GM19239 (cell line): ENCODE measurements at places on chromosomes 12 and 14.
A peak's percentile ranks its signal among the peaks of the same experiment; 100 is the strongest.

GRCh38 chr12:57632073-57632957 is 686 bp downstream of the B4GALNT1 start:
- DNase-seq, result no peak

DNA sequence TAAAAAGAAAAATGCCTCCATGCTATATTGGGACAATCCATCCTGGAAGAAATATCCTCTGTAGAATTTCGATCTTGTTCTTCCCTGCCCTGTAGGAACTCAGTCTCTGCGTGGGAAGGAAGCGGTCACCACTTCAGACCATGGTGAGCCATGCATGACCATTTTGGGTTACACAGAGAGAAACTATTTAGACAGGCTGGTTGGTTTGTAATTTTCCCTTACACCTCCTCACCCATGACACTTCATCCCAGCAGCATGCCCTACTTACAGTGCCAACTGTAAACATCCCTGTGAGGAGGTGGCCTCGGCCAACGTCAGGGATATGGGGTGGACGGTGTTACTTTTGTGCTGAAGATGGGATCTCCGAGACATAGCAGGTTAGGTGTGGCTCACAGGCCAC is 121.4 kb downstream of the SMOC1 start:
- DNase-seq, result no peak

GRCh38 chr12:23169012-23169695 is 544.2 kb downstream of the ETNK1 start:
- no peak for DNase-seq

- peak; percentile 41 for DNase-seq
Observed at GRCh38 chr14:105315211-105315721, 718 bp downstream of the PACS2 start.

DNA sequence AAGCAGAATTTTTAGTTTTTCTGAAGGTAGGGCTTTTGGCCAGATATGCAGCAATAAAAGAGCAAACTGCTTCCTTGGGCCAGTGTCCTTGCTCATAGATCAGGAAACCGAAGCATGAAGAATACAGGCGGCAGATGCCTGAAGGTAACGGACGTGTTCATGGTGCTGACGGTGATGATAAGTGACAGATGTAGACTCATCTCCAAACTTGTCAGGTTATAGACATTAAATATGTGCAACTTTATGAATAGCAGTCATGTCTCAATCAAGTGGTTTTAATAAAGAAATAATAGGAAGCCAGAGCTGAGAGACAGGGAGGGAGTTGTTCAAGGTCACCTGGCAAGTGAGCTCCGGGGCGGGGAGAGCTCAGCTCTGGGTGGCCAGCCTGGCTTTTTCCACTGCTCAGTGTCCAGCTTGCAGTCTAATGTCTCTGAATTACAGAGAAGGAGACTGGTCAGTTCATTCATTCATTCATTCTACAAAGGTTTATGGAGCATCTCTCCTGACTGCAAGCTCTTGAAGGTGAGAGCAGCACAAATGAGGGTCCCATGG is 1.0 kb downstream of the SERPINA5 start:
- DNase-seq, result no peak

- no peak for DNase-seq
Observed at GRCh38 chr12:94099632-94100031, 48.7 kb upstream of the PLXNC1 start.

DNA sequence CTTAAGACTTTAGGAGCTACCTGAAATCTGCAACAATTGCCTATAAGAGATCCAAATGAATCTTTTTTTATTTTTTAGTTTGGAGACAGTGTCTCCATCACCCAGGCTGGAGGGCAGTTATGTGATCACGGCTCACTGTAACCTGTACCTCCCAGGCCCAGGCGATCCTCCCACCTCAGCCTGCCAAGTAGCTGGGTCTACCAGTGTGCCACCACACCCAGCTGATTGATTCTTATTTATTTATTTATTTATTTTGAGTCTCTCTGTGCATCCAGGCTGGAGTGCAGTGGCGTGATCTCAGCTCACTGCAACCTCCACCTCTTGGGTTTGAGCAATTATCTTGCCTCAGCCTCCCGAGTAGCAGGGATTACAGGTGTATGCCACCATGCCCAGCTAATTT is 26.1 kb downstream of the STK38L start:
- no peak for DNase-seq

DNA sequence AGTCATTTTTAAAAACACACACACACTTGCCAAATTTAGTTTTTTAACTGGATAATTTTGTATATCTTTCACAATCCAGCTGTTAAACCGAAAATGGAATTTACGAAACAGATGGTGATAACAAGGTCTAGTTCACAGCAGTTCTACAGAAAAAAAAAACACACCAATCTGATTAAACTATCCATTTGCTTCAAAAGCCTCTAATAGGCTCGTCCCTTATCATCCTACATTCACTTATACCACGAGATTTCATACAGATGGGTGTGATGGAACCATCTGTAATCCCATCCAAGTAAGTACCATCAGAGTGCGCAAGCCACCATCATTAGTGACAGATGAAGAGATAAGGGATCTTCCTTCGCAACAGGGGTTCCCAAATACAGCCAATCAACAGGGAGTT is 20.1 kb downstream of the GCH1 start:
- no peak for DNase-seq

DNA sequence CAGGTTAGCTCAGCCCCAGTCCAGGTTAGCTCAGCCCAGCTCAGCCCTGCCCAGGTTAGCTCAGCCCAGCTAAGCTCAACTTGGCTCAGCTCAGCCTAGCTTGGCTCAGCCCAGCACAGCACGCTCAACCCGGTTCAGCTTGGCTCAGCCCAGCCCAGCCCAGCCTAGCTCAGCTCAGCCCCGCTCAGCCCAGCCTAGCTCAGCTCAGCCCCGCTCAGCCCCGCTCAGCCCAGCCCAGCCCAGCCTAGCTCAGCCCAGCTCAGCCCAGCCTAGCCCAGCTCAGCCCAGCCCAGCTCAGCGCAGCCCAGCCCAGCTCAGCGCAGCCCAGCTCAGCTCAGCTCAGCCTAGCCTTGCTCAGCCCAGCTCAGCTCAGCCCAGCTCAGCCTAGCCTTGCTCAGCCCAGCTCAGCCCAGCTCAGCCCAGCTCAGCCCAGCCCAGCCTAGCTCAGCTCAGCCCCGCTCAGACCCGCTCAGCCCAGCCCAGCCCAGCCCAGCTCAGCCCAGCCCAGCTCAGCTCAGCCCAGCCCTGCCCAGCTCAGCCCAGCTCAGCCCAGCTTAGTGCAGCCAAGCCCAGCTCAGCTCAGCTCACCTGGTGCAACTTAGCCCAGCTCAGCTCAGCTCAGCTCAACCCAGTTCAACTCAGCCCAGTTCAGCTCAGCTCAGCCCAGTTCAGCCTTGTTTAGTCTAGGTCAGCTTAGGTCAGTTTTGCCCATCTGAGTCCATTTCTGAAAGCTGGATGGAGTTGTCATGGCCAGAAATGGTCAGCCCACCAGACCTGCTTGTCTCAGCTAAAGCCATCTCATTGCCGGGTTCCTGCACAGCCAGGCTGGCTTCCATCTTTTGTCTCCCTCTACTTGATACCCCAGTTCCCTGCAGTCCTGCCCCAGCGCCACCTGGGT is 333.6 kb downstream of the TMEM121 start:
- DNase-seq, result no peak

GRCh38 chr14:61603736-61604135 is 91.6 kb upstream of the HIF1A start:
- no peak for DNase-seq

GRCh38 chr14:67582061-67582460 is 18.0 kb downstream of the PIGH start:
- no peak for DNase-seq

DNA sequence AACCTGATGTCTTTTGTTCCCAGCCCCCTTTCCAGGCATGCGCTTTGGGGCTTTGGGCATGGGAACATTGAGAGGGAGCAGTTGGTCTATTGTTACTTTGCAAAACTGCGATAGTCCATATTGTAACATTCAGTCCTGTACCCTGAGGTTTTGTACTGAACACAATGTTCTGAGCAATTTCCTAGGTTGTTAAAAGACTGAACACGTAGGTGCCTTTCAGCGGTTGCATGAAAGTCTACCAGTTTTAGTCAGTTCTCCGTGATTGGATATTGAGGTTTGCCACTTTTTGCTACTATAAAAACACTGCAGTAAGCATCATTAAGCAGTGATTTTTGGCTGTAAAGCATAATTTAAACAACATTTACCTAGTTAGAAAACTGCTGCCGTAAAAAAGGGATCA is 20.1 kb downstream of the NGB start:
- no peak for DNase-seq

DNA sequence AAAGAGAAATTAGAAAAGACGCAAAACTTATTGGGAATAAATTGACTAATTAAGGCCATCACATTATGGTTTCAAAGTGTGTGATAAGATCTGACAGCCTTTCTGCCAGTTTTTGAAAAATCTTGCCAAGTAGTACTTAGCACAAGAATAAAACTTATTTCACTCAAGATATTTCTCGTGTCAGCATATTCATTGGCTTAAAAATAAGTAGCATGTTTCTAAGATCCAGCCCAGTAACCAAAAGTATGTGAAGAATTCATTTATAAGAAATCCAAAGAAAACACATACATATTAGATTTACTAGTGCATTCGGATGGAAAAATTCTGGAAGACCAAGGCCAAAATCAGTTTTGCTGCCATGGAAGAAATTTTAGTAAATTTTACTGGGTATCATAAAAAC is 1135.0 kb downstream of the GALC start:
- DNase-seq, result no peak

DNA sequence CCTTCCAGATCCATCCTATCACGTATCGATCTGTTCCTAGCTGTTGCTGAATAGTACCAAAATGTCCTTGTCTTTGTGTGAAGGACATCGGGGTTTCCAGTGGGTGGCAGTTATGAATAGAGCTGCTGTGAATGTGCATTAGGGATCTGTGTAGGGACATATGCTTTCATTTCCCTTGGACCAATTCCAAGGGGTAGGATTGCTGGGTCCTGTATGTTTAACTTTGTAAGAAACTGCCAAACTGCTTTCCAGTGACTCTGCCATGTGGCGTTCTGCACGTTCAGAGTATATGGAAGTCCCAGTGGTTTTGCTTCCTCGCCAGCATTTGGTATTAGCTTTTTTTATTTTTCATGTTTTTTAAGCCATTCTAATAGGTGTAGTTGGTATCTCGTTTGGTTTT is 28.6 kb downstream of the PACS2 start:
- DNase-seq, result no peak

DNA sequence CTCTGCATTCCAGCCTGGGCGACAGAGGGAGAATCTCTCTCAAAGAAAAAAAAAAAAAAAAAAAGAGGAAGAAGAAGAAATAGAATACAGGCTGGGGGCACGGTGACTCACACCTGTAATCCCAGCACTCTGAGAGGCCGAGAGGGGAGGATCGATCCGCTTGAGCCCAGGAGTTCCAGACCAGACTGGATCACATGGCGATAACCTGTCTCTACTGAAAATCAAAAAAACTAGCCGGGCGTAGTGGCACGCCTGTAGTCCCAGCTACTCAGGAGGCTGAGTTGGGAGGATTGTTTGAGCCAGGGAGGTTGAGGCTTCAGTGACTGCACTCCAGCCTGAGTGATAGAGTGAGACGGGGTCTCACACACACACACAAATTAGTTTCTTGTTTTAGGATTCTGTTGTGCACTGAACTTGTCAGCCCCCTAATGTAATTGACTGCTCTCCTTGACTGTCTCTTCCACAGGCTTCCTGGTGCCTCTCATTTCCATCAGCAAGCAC is 963 bp upstream of the TINF2 start:
- DNase-seq, result no peak

GRCh38 chr12:57795354-57795753 is 12.8 kb downstream of the TSFM start:
- DNase-seq, result no peak

GRCh38 chr12:19886065-19886464 is 446.8 kb downstream of the AEBP2 start:
- DNase-seq, result no peak

- DNase-seq, result no peak
Observed at GRCh38 chr12:45732250-45732649, 2.7 kb downstream of the ARID2 start.

DNA sequence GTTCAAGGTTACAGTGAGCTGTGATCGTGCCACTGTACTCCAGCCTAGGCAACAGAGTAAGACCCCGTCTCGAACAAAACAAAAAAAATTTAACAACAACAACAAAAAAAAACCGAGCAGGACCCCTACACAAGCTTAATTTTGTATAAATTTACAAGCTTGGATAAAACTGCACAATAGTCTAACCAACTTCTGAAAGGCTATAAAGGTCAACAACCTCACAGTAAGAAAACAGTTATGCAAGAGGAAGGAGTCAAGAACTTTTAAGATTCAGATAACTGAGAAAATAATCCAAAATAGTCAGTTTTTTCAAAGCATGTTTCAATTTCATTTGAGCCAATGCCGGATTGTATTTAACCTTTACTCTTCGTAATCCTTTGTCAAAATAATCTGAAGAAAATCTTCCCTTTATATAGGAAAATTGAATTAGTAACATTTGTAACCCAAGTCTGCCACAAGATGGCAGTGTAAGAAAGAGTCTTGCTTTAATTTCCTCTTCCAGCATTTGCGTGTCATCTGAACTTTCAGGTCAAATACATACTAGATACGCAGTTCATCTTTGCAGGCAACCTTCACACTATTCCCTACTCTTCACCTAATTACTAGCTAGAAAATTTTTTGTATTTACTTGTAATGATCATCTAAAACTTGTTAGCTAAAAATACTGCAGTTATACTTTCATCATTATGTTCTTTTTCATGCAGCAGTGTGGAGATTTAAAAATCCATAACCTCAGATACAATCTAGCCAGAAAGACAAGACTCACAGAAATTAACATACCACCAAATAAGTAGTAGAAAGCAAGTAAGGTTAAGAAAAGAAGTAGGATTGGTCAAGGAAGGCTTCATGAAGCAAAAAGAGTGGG is 5.8 kb downstream of the CCNB1IP1 start:
- peak; percentile 30 for DNase-seq

- no peak for DNase-seq
Observed at GRCh38 chr14:75125617-75126016, 1.2 kb downstream of the NEK9 start.

GRCh38 chr14:73457041-73457923 is 1.1 kb downstream of the NUMB start:
- DNase-seq, result no peak

DNA sequence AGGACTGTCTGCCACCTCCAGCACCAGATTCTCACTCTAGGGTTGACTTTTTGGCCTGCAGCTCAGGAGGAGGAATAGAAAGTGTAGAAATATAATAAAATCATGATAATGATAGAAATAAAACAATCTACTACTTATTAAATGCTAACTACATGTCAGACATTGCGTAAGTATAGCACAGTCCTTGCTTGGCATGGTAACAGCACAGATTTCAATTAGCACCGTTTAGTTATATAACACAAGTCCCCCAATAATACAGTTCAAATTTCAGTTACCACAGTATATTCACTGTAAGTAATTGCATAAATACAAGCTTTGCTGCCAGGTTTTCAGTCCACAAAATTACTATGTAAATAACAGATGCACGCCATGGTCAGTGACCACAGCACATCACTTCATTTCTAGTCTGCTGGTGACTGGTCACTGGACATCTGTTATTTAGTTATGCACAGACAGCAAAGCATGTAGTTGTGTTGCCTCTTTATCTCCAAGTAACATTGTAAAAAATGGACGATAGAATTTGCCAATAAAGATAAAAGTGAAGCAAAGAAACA is 6.5 kb upstream of the GLT8D2 start:
- DNase-seq, result no peak

GRCh38 chr14:72443991-72444441 is 449.9 kb downstream of the DPF3 start:
- no peak for DNase-seq
